ENCODE measurements at places on chromosomes 3 and 15.

GRCh38 chr15:23566651-23567050 is 1.2 kb downstream of the MKRN3 start:
- H3K27ac ChIP-seq, result no peak overlapping the region
- H3K4me3 ChIP-seq, result no peak overlapping the region
- no peaks in the 10 kb centered on the region for H3K36me3 ChIP-seq
- no peak for DNase-seq
- no peaks in the 10 kb centered on the region for H3K27me3 ChIP-seq

- H3K27me3 ChIP-seq, result no peaks in the 10 kb centered on the region
- H3K36me3 ChIP-seq, result no peaks in the 10 kb centered on the region
- H3K27ac ChIP-seq, result no peak overlapping the region
Measured at GRCh38 chr15:42111924-42112323, 17.6 kb upstream of the PLA2G4D start.

- no peaks in the 10 kb centered on the region for H3K4me1 ChIP-seq
- no peaks in the 10 kb centered on the region for H3K36me3 ChIP-seq
- H3K27ac ChIP-seq, result no peak overlapping the region
- no peak for DNase-seq
- H3K27me3 ChIP-seq, result no peaks in the 10 kb centered on the region
- H3K4me3 ChIP-seq, result no peak overlapping the region
Measured at GRCh38 chr15:55627730-55628368, 39.7 kb upstream of the PYGO1 start.

DNA sequence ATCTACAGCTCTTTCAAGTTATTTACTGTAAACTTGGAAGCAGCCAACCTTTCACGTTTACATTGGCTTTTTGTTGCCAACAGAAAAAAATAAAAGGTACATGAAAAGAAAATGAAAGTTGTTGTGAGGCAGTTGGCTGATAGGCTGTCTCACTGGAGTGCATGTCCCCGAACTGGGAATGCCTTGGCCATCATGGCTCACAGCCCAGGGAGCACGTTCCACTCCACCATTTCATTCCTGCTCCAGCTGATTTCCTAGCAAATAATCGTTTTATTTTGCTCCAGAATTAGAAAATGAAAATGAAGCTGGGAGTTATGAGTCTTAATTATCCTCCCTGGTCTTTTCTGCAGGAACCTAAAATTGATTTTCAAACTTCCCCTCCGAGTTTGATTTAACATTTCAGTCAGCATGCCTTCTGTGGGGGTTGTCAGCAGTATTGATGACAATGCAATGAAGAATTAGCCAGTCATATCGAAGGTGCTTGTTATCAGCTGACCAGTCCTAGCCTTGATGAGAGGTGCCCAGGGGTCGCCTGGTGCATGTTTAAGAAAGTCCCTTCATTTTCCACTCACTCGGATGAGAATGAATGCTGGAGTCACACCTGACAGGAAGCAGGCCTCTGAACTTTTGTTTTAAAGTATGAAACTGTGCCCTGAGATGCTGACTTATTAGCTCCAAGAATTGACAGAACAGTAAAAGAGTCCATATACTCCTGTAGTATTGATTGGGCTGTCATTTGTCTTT is 293.7 kb upstream of the TRIM42 start:
- H3K27ac ChIP-seq, result no peak overlapping the region
- H3K4me3 ChIP-seq, result no peak overlapping the region
- no peaks in the 10 kb centered on the region for H3K4me1 ChIP-seq
- no peaks in the 10 kb centered on the region for H3K27me3 ChIP-seq

DNA sequence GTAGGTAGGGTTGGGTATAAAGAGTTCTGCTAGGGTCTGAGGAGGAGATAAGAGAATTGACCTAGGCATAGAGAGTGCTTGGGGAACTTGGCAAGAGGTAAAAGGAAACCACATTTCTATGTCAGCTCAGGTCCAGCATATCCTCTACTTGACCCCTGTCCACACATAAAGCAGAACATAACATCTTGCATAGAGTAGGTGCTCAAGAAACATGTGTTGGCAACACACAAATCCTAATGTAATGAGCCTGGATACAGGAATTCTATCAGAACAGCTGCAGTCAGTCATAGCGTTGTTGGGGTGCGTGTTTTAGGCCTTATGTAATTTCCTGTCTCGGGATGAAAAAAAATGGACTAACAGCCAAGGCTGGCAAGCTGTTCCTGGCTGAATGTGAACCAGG is 35.0 kb upstream of the PLCL2 start:
- peak overlapping the region; percentile 54 for H3K27ac ChIP-seq
- H3K27me3 ChIP-seq, result no peaks in the 10 kb centered on the region
- no peak for DNase-seq
- no peaks in the 10 kb centered on the region for H3K36me3 ChIP-seq

DNA sequence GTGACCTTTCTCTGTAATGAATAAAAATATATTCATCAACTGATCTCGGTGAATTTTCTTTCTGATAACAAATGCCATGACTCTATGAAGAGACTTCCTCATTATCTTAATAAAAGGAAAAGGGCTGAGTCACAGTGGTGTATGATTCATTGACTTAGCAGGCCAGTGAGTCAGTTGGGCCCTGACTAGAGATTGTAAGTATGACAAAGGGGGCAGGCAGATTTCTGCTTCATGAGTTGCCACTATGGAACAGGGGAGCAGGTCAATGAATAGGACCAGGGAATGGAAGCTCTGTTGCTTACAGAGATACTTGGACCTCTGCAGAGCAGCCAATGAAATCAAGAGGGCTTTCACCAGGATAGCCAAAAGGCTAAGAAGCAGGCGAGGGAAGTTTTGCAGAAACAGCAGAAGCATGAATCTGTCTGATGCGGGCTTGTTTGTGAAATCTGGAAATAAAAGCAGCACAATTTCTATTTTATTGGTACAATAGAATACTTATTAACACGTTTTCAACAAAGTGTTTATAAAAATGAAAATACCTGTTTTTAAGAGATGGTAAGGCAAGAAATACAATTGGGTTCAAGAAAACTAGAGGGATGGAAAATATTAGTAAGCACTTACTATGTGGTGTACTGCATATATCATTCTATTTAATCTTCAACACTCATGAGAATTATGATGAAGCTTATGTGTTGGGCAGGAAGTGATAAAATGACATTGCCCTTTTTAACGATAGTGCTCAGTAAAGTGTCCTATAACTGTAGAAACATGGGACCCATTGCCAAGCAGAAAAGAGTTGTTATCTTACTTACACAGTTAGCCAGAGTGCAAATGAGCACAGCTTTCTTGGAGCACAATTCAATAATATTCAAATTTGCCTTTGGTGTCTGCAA is 169.8 kb upstream of the MYRIP start:
- no peak overlapping the region for H3K4me3 ChIP-seq
- H3K4me1 ChIP-seq, result no peaks in the 10 kb centered on the region
- H3K27me3 ChIP-seq, result no peaks in the 10 kb centered on the region
- no peak overlapping the region for H3K27ac ChIP-seq
- no peaks in the 10 kb centered on the region for H3K36me3 ChIP-seq

GRCh38 chr3:172869784-172870518 is 119.4 kb downstream of the ECT2 start:
- no peak overlapping the region for H3K4me3 ChIP-seq
- peaks cover 16% of the 10 kb centered on the region for H3K4me1 ChIP-seq
- no peaks in the 10 kb centered on the region for H3K36me3 ChIP-seq
- no peaks in the 10 kb centered on the region for H3K27me3 ChIP-seq

DNA sequence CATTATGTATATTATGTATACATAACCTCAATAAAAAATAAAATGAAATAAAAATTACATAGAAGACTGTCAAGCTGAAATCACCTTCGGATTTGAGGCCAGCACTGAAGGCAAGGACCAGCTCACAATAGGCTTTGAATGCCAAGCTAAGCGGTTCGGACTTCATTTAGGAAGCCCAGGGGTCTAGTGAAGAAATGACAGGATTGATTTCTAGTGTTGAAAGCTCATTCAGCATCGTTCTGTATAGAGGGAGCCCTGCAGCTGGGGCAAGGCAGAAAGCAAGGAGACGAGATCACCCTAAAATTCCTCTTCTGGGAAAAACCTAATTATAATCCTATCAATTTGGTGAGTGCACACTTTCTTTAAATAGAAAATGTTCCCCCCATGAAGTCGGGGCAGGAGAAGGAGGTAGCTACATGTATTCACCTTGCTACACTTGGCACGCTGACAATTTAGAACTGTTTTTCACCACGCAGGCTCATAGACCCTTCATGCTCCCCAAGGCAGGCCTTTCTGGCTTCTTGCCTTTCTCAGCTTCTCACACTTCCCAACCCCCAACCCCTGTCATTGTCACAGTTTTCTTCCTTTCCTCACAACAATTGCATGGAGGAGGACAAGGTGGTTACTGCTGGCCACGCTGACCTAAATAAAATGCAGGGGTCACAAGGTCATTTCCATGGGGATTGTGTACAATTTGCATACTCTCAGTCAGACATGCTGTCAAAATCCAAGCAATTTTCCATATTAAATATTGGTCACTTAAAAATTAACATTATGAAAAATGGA is 44.4 kb upstream of the SSR3 start:
- H3K27ac ChIP-seq, result no peak overlapping the region
- H3K27me3 ChIP-seq, result no peaks in the 10 kb centered on the region
- no peaks in the 10 kb centered on the region for H3K36me3 ChIP-seq
- H3K4me1 ChIP-seq, result no peaks in the 10 kb centered on the region

DNA sequence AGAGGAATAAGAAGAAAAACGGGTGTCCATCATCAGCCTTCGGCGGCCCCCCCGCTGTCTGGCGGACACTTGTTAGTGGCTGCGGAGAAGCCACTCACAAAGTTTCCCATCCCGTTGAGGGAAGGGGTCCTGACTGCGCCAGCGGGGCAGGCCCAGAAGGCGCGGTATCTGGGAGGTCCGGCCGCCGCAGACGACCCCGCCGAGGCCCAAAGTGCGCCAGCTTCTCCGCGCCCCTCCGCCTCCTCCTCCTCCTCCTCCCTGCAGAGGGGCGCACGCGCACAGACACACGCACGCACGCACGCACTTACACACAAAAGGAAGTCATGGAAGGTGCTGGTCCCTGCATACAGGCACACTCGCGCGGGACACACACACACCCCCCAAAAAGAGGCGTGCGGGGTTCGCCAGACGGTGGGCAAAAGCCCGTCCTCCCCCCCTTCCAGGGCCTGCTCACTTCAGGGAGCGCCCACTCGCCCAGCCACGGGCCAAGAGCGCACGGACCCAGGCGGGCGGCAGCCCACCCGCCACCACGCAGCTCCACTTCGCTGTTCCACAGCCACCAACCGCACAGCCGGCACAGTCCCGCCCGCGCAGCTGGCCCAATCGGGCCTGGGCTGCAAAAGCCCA is 18.0 kb downstream of the ZNF148 start:
- no peaks in the 10 kb centered on the region for H3K36me3 ChIP-seq
- peak overlapping the region; percentile 67 for H3K27ac ChIP-seq
- H3K27me3 ChIP-seq, result no peaks in the 10 kb centered on the region
- no peak for DNase-seq
- peak overlapping the region; percentile 50 for H3K4me3 ChIP-seq

- H3K27me3 ChIP-seq, result no peaks in the 10 kb centered on the region
- no peak for DNase-seq
- no peak overlapping the region for H3K27ac ChIP-seq
- peaks cover 4% of the 10 kb centered on the region for H3K4me1 ChIP-seq
Measured at GRCh38 chr3:15924914-15925313, 127.1 kb upstream of the ANKRD28 start.
